Amygdala (tissue), 56 donors: ENCODE measurements at places on chromosomes 6 and 20.

- no peak for DNase-seq
These were observed 738.8 kb downstream of the HDGFL1 start for GRCh38 chr6:23308166-23308565.

- peak; percentile 54 for DNase-seq
These were observed 11.2 kb downstream of the TLDC2 start for GRCh38 chr20:36886859-36887751.

GRCh38 chr20:50286609-50287008 lies 96.0 kb downstream of the CEBPB start:
- no peak for DNase-seq

GRCh38 chr6:92047860-92048259 lies 1371.5 kb downstream of the EPHA7 start:
- no peak for DNase-seq

- no peak for DNase-seq
These were observed 83.6 kb upstream of the C20orf144 start for GRCh38 chr20:33578510-33578909.

- DNase-seq = no peak
These were observed 1.9 kb downstream of the PAK1IP1 start for GRCh38 chr6:10696655-10697054.

- no peak for DNase-seq
These were observed 63.5 kb downstream of the SLC2A10 start for GRCh38 chr20:46772901-46773300.

DNA sequence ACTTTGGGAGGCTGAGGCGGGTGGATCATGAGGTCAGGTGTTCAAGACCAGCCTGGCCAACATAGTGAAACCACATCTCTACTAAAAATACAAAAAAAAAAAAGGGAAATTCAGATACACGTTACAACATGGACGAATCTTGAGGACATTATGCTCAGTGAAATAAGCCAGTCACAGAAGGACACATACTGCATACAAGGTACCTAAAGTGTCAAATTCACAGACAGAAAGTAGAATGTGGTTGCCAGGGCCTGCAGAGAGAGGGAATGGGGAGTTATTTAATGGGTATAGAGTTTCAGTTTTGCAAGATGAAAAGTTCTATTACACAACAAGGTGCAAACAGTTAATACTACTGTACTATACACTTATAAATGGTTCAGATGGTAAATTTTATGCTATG lies 75.1 kb downstream of the SNX5 start:
- DNase-seq = no peak

DNA sequence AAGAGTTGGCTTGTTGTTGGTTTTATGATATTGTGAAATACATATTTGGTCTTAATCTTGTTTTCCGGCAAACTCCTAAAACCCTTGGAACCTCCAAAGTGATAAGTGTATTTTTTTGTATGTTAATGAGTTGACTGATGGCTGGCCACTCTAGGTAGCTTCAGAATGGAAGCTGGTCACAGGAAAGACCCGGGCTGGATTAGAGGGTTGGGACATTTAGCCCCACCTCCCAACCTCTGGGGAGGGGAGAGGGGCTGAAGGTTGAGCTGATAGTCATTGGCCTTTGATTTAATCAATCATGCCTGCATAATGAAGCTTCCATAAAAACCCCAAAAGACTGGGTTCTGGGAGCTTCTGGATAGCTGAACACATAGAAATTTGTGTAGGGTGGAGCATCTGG lies 42.7 kb downstream of the SASH1 start:
- no peak for DNase-seq

- no peak for DNase-seq
These were observed 827 bp downstream of the E2F3 start for GRCh38 chr6:20402342-20403069.

DNA sequence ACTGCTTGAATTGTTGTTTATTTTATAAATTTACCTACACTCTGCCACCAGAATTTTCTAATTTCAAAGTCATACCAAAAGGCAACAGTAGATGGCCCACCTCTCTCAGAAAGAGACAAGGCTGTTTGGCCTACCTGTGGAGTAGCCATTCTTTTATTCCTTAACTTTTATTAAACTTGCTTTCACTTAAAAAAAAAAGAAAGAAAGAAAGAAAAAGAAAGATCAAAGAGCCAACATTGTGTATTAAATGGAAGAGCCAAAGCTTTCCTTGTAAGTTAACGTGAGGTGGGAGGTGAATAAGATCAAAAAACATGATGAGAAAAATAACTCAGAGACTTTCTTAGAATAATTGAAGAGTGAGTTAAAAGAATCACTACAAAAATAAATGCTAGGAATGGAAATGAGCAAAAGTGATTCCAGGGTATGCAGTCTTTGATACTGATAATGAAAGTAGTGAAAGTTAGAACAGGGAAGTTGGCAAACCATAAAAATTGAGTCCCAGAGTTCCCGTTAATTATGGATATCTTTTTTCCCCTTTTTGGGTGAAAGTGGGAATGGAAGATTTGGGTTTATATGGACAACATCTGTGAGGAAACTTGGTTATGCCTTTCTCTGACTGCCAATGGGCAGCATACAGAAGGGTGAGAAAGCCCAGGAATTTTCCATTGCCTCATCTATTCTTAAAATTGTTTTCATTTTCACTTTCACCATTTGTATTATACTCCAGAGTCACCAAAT lies 35.9 kb upstream of the MYB start:
- DNase-seq = no peak

DNA sequence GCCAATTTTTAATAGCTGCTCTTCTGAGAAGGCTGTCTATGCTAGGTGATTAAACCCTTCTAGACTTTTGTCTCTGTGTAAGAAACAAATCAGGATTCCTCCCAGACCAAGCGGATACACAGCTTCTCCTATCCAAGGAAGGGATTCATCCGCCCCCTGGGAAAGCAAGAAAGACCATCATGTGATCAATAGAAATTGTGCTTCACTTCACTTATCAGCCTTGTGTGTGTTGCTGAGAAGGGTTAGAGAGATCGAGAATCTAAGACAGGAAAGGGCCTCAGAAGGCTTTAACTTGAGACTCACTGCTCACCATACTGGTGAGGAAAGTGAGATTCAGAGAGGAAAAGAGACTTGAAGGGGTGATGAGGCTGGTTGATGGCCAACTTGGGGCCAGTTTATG lies 1.5 kb downstream of the ABCC10 start:
- no peak for DNase-seq

- no peak for DNase-seq
These were observed 47.5 kb downstream of the KCNQ5 start for GRCh38 chr6:72669324-72669723.

GRCh38 chr6:41836022-41836659 lies 48.6 kb downstream of the TOMM6 start:
- no peak for DNase-seq

- DNase-seq = no peak
These were observed 151.2 kb downstream of the RNF144B start for GRCh38 chr6:18538315-18538714.

- no peak for DNase-seq
These were observed 214.1 kb upstream of the RREB1 start for GRCh38 chr6:6893701-6894100.

DNA sequence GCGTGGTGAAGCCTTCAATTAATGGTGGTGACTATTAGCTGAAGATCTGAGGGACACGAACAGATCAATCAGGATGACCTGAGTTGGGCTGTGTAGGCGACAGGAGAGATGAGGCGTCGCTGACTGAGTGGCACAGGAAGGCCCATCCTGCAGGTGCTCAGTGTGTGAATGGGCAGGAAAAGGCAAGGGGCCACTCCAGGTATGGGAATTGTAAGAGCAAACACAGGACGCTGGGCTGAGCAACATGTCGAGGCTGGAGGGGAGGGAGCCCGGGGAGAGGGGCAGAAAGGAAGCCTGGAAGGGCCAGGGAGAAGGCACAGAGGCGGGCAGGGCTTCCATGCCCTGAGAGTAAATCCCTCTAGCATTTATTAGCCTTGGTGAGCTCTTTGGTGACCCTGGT lies 151.0 kb downstream of the VEGFA start:
- no peak for DNase-seq

- no peak for DNase-seq
These were observed 312.3 kb downstream of the TAF4 start for GRCh38 chr20:61753316-61753942.

GRCh38 chr6:34020807-34021553 lies 124.9 kb downstream of the GRM4 start:
- DNase-seq = no peak

- no peak for DNase-seq
These were observed 180.4 kb downstream of the BMP7 start for GRCh38 chr20:57086066-57086465.

GRCh38 chr6:50270415-50270814 lies 220.7 kb upstream of the DEFB112 start:
- DNase-seq = no peak

GRCh38 chr6:15400572-15401004 lies 154.7 kb downstream of the JARID2 start:
- peak; percentile 69 for DNase-seq

DNA sequence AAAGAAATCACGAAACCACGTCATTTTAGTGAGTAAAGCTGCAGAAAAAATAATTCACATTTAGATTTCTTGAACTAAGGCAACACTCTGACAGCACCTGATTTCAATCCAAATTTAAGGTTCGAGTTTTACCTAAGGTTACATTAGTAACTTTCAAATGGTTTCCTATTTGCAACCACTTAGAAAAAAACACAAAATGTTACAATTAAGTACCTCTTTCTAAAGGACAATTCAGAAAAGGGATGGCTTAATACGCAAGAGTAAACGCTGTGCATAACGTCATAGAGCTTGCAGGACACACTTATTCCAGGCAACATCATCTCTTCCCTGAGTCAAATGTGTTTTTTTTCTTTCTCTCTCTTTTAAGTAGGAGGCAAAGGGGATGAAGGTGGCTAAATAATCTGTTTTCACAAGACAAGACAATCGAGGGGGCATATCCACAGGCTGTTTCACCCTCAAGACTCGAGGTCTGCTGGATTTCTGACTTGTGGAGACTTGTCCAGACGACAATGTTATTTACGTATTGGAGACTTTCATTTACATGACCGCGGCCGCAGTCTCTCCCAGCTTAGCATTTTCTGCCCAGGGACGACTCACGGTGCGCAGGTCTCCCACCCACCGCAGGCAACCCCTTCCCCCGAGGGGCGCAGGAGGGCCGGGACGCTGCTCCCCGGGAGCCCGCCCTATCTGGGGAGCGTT lies 86.0 kb downstream of the SESN1 start:
- DNase-seq = no peak

DNA sequence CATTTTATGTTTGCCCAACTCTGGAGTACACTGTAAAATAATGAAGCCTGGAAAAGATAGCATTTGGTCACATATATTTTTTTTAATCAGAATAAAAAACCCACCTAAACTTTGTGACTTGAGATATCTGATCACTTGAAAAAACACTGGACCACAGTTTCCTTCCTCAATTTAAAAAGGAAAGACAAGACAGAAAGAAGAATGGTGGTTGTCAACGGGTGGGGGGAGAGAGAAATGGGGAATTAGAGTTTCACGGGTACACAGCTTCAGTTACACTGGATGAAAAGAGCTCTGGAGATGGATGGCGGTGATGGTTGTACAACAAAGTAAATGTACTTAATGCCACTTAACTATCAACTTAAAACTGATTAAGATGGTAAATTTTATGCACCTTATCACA lies 14.7 kb upstream of the DST start:
- no peak for DNase-seq

DNA sequence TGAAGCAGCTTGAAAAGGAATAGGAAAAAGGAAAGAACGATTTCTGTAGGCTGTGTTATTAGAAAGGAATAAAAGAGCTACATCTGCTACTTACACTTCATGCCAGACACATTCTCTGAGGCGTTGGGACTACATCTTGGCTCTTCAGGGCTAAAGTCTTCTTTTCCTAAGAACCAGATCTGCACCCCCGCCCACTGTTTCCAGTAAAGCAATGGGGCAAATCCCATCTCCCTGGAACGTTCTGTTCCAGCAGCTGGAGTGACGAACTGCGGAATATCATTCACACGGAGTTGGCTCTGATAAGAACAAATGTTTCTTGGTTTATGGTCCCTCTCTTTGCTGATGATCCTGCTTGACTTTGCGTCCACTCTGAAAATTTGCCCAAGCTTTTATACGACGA lies 26.9 kb downstream of the FAM50B start:
- no peak for DNase-seq

- DNase-seq = no peak
These were observed 813.1 kb downstream of the KIF16B start for GRCh38 chr20:15760001-15760621.

- DNase-seq = no peak
These were observed 17.4 kb downstream of the RSPH4A start for GRCh38 chr6:116633685-116634084.

DNA sequence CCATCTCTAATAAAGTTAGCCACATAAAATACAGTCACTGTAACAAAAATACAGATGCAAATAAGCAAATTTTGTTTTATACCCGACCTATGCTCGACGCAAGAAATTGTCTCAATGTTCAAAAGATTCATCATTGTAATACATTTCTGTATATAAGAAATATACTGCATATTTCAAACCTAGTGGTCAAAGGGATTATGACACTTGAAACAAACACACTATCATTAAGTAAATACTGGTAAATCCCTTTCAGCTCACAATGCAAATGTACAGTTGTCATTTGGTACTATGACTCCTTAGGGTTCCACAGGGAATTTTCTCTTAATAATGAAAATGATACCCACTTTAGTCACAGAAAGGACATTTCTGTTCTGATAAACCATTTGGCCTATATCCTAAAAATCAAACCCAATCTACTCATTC lies 2.2 kb downstream of the HIVEP2 start:
- no peak for DNase-seq

GRCh38 chr6:166504100-166504499 lies 82.4 kb downstream of the RAMACL start:
- no peak for DNase-seq

- no peak for DNase-seq
These were observed 36.3 kb upstream of the LRRC1 start for GRCh38 chr6:53758496-53758895.

DNA sequence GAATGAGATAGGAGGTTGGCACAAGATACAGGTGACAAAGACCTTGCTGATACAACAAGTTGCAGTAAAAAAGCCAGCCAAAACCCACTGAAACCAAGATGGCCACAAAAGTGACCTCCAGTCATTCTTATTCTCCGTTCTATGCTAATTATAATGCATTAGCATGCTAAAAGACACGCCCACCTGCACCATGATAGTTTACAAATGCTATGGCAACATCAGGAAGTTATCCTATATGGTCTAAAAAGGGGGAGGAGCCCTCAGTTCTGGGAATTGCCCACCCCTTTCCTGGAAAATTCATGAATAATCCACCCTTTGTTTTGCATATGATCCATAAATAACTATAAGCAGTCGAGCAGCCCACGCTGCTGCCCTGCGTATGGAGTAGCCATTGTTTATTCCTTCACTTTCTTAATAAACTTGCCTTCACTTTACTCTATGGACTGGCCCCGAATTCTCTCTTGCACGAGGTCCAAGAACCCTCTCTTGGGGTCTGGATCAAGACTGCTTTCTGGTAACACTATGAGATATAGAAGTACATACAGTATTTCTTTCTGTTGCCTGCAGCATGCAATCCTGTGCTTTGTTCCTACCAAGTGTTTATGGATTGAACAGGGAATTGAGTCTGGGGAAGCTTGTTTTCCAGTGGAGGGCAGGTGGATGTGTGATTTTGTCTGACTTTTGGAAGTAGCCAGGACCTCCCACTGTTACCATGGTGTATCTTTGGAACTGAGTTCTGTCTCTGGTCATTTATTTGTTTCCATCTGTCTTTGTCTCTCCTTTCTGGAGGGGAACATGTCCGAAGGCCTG lies 72.0 kb upstream of the TGM3 start:
- DNase-seq = no peak
